ENCODE measurements at places on chromosomes 2 and 18.

DNA sequence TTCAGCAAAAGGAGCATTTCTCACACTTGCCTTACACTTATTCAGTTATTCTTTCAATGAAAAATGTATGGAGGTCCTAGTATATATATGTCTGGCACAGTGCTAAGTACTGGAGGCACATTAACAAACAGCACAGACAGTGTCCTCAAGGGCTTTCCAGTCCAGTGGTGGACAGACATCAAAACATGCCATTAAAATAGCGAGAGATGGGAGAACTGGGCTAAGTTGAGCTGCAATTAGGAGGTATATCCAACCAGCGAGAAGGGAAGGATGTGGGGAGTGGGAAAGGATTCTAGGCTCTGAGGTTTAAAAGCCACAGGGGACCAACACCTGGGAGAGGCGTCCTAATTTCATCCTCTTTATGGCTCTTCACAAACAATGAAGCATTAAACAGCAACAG lies 127.5 kb upstream of the TTC39C start:
- DNase-seq, result no peak

DNA sequence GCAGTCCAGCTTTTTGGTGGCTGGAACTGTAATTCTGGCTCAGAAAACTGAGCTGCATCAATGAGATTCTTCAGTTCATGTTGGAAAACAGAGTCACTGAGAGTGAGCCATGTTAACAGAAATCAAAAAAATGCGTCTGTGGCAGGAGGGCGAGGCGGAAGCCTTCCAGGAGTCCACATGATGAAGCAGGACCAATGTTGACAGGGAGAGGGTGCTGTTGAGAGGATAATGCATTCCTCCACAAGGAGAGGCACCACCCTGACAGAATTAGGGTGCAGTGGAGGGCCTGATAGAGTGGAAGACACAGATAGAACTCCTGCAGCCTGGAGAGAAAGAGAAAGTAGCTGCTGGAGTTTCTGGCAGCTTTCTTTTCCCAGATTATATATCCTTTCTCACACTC lies 111.5 kb downstream of the MGAT5 start:
- no peak for DNase-seq

GRCh38 chr2:223805008-223805407 lies 32.4 kb downstream of the AP1S3 start:
- DNase-seq, result no peak

DNA sequence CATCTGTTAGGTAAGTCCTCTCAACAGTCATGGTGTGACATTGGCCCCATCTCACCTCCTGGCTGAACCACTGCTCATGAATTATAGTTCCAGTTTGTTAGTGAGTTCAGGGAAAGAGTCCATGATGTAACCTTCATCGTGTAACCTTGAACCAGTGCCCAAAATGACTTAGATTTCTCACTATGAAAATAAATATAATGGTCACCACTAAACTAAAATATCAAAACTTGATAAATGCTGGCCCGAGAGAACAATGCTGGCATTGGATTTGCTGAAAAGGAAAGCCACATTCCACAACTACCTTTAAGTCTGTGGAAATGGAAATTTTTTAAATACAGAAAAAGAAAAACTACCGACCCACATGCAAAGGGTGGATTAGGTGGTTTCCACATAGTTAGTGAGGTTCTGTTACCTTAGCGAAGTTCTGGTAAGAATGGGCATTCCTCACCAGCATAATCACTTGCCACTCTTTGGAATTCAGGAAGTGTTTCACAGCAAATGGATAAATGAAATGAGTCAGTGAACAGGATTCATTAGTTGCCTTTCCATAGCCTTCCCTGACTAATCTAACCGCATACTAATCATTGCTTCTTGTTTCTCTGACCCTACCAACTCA lies 133.9 kb upstream of the CTAGE1 start:
- DNase-seq, result no peak

GRCh38 chr2:226655871-226656270 lies 143.7 kb downstream of the IRS1 start:
- no peak for DNase-seq

DNA sequence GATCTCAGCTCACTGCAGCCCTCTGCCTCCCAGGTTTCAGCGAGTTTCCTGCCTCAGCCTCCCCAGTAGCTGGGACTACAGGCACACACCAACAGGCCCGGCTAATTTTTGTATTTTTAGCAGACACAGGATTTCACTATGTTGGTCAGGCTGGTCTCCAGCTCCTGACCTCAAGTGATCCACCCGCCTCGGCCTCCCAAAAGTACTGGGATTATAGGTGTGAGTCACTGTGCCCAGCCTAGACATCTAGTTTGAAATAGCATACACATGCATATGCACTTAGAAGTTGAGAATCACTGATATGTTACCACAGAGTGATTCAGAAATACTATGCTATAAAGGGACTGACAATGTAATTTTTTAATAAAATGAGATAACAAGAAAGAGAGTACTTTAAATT lies 69.8 kb upstream of the CDKL4 start:
- DNase-seq, result no peak

DNA sequence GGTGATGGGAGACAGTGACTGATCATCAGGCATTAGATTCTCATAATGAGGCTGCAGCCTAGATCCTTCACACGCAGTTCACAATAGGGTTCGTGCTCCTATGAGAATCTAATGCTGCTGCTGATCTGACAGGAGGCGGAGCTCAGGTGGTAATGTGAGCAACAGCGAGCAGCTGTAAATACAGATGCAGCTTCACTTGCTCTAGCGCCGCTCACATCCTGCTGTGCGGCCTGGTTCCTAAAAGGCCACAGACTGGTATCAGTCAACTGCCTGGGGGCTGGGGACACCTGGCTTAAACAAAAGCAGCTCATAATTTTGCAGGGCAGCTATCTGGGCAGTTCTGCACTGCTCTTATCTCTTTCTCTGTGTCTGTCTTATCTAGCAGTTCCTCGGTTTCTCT lies 20.4 kb upstream of the CD226 start:
- DNase-seq, result no peak

Data from esophagus squamous epithelium (tissue), 5 donors.